ENCODE measurements at places on chromosomes 16 and 17. TPM values are rescaled to one million over a fixed set of nuclear protein-coding genes. Genes with fewer than 3 reads are reported as not detected.

The INCA1 gene
- 0.71 TPM for total RNA-seq

The CRYM gene
- total RNA-seq = not detected

The TBC1D26 gene
- total RNA-seq = not detected

The CD300C gene
- total RNA-seq = not detected

The GALNS gene
- 40.2 TPM for total RNA-seq

DNA sequence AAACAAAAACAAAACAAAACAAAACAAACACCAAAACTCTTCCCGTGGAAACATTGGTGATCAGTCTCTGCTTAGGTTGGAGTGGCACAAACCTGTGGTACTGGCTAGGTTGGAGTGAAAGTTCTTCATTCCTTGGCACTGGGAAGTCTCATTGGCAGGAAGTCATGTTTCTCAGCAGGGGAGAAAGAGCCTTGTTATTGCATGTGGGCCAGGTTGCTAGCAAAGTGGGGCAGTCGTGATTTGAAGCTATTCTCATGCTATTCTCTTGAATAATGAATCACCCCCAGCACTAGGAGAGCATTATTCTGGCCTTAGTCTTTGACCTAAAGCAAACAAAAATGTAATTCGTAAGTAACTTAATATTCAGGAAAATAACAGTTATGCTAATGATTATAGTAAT lies 24.3 kb upstream of the B4GALNT2 start:
- no peak for DNase-seq
- H3K27ac ChIP-seq = no peak overlapping the region
- H3K27me3 ChIP-seq = no peaks in the 10 kb centered on the region
- no peak overlapping the region for H3K4me3 ChIP-seq
- H3K36me3 ChIP-seq = no peaks in the 10 kb centered on the region

GRCh38 chr16:10619271-10619849 lies 39.0 kb upstream of the EMP2 start:
- H3K27me3 ChIP-seq = no peaks in the 10 kb centered on the region
- H3K4me3 ChIP-seq = no peak overlapping the region
- no peaks in the 10 kb centered on the region for H3K36me3 ChIP-seq
- DNase-seq = no peak
- H3K4me1 ChIP-seq = no peaks in the 10 kb centered on the region

DNA sequence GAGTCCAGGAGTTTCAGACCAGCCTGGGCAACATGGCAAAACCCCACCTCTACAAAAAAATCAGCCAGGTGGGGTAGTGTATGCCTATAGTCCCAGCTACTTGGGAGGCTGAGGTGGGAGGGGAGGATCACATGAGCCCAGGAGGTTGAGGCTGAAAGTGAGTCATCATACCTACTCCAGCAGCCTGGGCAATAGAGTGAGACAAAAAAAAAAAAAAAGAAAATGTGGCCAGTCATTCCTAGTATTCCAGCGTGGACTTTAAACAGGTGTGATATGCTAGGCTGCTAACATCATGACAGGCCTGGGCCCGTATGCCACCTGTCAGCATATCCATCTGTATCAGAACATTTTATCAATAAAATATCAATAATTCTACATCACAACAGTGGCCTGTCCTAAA lies 143.3 kb downstream of the AATF start:
- H3K36me3 ChIP-seq = peaks cover 13% of the 10 kb centered on the region
- no peak overlapping the region for H3K27ac ChIP-seq
- DNase-seq = no peak
- peaks cover 10% of the 10 kb centered on the region for H3K4me1 ChIP-seq
- H3K27me3 ChIP-seq = no peaks in the 10 kb centered on the region

- no peak overlapping the region for H3K4me3 ChIP-seq
- peaks cover 4% of the 10 kb centered on the region for H3K36me3 ChIP-seq
- H3K27ac ChIP-seq = no peak overlapping the region
- no peaks in the 10 kb centered on the region for H3K27me3 ChIP-seq
- DNase-seq = no peak
These were observed 21.4 kb downstream of the CCDC102A start for GRCh38 chr16:57514791-57515600.

GRCh38 chr17:65290056-65290455 lies 152.9 kb downstream of the RGS9 start:
- DNase-seq = peak; percentile 47
- peaks cover 24% of the 10 kb centered on the region for H3K4me1 ChIP-seq
- H3K27ac ChIP-seq = no peak overlapping the region
- no peak overlapping the region for H3K4me3 ChIP-seq
- H3K36me3 ChIP-seq = no peaks in the 10 kb centered on the region

DNA sequence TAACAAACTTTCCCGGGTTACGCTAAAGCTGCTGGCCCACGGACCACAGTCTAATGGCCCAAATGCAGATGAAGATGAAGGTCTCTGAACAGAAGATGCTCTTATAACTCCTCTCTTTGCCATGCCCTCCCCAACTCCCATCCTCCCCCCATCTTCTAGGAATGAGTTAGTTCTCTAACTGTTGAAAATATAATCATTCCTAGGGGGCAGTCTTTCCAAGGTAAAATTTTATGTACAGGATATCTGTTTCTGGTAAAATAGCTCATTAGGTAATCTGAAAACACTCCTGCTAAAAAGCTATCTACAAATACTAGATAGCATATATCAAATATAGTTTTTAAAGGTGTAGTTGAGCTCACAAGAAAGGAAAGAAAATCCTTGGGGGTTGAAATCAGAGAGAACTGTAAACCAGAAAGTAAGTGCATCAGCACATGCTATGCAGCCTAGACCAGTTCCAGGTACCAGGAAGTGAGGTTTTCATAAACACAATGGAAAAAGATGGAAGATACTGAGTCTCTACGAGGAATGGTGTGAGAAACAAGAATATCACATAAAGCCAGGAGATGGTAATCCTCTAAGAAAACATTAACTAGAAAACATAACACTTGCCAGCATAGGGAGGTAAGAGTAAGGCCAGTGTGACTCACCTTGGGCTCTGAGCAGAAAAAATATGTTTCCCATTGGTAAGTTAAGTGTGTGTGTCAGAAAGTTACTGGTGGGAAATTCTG lies 38.1 kb downstream of the CMC2 start:
- H3K4me1 ChIP-seq = no peaks in the 10 kb centered on the region

DNA sequence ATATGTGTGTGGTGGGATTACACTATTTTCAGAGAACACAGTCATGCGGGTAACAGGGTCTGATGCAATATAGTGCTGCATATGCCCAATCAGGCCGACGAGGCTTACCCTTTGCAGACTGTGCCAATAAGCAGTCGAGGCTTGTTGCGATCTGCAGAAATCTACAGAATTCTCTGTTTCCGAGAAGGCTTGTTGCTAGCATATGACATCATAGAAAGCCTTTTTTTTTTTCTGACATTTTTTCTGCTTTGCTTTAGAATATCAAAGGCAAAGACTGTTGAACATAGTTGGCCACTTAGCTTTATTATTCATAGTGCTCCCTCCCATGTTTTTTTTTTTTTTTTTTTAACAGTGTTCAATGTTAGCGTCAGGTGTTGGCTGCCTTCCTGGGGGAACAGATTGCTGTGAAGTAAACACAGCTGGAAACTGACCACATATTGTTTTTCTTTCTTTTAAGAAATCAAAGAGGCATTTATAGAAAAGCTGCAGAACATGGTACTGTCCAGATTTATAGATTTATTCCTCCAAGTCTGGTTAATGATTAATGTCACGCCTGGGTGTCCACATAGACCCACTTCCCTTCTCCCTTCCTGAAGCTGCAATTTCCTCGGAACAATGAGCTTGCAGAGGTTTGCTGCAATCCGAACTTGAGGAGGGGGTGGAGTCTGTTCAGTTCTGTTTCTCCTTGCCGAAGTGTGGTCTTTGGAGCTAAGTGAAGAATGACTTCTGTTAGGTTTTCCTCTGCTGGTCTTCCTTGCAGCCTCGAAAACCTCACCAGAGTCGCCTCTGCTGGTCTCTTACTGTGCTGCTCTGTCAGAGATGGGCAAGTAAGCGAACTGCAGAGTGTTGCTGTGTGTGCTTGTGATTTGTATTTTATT lies 87.3 kb downstream of the MAP2K6 start:
- H3K27ac ChIP-seq = peak overlapping the region; percentile 21
- H3K36me3 ChIP-seq = no peaks in the 10 kb centered on the region
- peak overlapping the region; percentile 46 for H3K4me3 ChIP-seq
- peak; percentile 59 for DNase-seq
- no peaks in the 10 kb centered on the region for H3K27me3 ChIP-seq

GRCh38 chr17:76523084-76524037 lies 14.1 kb downstream of the CYGB start:
- H3K36me3 ChIP-seq = no peaks in the 10 kb centered on the region
- H3K4me1 ChIP-seq = peaks cover 10% of the 10 kb centered on the region
- DNase-seq = peak; percentile 60
- H3K4me3 ChIP-seq = no peak overlapping the region
- no peak overlapping the region for H3K27ac ChIP-seq

- H3K36me3 ChIP-seq = no peaks in the 10 kb centered on the region
- H3K4me3 ChIP-seq = no peak overlapping the region
- DNase-seq = no peak
- no peak overlapping the region for H3K27ac ChIP-seq
These were observed 6.1 kb upstream of the NLRC5 start for GRCh38 chr16:56983211-56983751.

GRCh38 chr17:30093463-30094147 lies 23.0 kb upstream of the NSRP1 start:
- DNase-seq = peak; percentile 72
- H3K4me1 ChIP-seq = no peaks in the 10 kb centered on the region
- no peak overlapping the region for H3K4me3 ChIP-seq
- no peaks in the 10 kb centered on the region for H3K27me3 ChIP-seq
- no peak overlapping the region for H3K27ac ChIP-seq
- H3K36me3 ChIP-seq = no peaks in the 10 kb centered on the region

DNA sequence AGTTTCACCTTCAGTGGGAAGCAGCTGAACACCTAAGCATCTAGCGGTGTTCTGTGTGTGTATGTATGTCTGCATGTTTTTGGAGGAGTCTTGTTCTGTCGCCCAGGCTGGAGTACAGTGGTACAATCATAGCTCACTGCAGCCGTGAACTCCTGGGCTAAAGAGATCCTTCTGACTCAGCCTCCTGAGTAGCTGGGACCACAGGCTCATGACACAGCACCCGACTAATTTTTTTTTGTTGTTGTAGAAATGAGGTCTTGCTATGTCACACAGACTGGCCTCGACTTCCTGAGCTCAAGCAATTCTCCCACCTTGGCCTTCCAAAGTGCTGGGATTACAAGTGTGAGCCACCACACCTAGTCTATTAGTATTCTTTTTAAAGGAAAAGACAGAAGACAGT lies 30.2 kb upstream of the FAAP100 start:
- H3K4me1 ChIP-seq = peaks cover 30% of the 10 kb centered on the region
- H3K4me3 ChIP-seq = no peak overlapping the region
- H3K27ac ChIP-seq = peak overlapping the region; percentile 18

GRCh38 chr17:38485146-38485468 lies 56.8 kb downstream of the ARHGAP23 start:
- H3K36me3 ChIP-seq = peaks cover 35% of the 10 kb centered on the region
- H3K27ac ChIP-seq = no peak overlapping the region
- no peak overlapping the region for H3K4me3 ChIP-seq
- DNase-seq = no peak
- H3K4me1 ChIP-seq = peaks cover 2% of the 10 kb centered on the region

DNA sequence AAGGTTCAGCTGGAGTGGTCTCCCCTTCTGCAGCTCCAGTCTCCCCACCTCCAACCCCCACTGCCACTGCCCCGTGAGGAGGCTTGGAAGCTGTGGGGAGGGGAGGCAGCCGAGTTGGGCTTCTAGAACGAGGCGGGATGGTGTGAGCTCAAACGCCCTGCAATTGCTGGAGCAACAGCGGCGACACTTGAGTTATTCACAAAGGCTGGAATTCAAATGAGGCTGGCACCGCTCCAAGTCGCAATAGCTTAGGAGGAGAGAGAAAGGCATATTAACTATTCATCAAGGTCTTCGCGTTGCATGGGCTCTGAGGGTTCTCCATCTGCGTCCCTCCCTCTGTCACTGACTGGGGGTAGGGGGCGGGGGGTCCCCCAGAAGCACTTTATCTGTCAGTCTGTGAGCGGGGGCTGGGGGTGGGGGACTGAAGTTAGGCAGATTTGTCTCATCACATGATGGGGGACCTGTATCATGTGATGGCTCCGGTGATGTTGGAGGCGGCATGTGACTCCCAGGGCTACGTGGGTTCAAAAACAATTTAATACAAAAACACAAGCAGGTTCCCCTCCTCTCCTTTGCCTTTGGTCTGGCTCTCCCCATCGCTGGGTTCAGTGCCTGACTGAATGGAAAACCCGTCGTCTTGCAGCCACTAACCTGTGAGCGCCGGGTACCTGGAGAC lies 70.5 kb downstream of the RBBP6 start:
- DNase-seq = peak; percentile 66
- H3K27me3 ChIP-seq = peaks cover 24% of the 10 kb centered on the region
- H3K27ac ChIP-seq = no peak overlapping the region
- H3K36me3 ChIP-seq = no peaks in the 10 kb centered on the region
- peaks cover 6% of the 10 kb centered on the region for H3K4me1 ChIP-seq

- H3K36me3 ChIP-seq = no peaks in the 10 kb centered on the region
- H3K4me1 ChIP-seq = no peaks in the 10 kb centered on the region
- no peak for DNase-seq
- no peaks in the 10 kb centered on the region for H3K27me3 ChIP-seq
- no peak overlapping the region for H3K4me3 ChIP-seq
These were observed 63.7 kb upstream of the ABCC11 start for GRCh38 chr16:48310908-48311641.

GRCh38 chr17:42674755-42675347 lies 1.9 kb downstream of the PLEKHH3 start:
- peaks cover 3% of the 10 kb centered on the region for H3K36me3 ChIP-seq
- no peak overlapping the region for H3K4me3 ChIP-seq
- no peak for DNase-seq
- H3K27me3 ChIP-seq = no peaks in the 10 kb centered on the region

Measured in endothelial cell of umbilical vein (primary cell).